Stimulated activated CD4-positive, alpha-beta T cell treated with anti-CD3 and anti-CD28 coated beads, TNF-alpha, amount 100 ng/mL, for 4 hours (primary cell): ENCODE measurements at places on chromosomes 13 and 19.

DNA sequence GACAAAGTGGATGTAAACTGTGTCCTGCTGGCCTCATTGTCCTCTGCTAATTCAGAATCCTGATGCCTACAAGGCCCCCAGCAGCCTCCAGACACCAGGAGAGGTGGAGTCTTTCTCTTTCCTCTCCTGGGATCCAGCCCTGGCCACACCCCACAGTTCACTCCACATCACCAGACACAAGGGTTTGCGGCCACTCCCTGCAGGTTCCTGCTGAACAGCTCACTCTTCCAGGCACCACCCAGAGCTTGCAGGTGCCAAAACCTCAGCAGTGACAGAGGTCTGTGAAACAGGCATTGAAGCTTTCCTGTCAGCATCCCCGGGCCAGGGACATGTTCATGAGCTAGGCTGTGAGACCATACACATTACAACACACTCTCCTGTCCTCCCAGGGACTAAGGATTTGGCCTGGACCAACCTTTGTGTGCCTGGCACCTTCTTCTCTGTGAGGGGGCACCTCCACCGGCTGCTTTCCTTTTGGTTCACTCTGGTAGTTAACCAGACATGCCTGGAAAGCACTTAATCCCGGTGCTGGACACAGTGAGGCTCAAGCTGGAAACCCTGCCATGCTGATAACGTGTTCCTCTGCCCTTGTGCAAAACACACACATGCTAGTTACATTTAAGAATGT lies 11.1 kb upstream of the ATP12A start:
- DNase-seq = no peak

GRCh38 chr19:1871140-1871597 lies 7.8 kb upstream of the KLF16 start:
- no peak for DNase-seq

DNA sequence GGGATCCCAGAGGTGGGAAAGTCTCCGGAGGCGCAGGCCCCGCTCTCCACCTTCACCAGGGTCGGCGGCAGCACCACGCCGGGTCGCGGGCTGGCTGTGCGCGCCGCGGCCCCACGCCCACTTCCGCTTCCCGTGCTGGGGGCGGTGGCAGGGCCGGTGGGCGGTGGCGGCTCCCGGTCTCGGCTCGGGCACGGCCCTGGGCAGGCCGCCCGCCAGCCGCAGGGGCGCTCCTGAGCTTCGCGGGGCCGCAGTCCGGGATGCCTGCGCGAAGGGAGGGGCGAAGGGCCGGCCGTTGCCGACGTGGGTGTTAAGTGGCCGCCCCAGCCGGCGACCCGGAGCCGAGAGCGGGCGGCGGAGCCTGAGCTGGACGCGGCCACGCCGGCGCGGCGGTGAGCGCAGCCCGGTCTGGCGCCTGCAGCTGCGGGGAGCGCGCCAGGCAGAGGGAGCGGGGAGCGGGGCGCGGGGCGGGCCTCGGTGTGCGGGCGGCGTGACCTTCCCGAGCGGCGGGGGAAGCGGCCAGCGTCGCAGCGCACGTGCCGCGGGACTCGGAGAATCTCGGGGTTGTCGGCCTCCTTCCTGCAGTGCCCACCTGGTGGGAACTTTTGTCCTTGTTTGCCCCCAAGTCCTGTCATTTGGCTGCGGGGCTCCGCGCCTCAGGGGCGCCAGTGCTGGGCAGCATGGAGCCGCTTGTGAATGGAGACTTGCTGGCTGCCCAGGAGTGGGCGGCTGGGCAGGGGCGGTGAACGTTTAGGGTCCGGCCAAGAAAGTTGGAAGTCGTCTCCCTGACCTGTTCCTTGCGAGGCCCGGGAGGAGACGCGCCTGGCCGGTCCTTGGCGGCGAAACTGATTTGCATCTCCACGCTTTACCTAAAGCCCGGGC lies at the start of gene SLC25A15:
Gene SLC25A15, plus strand, starts transcription at position 337 of the 879 bp plus-strand sequence. CDS start 3,616 bp downstream, outside the sequence.
- peak; percentile 50 for DNase-seq

- no peak for DNase-seq
Measured at GRCh38 chr13:21372530-21372929, 86.6 kb downstream of the ZDHHC20 start.

GRCh38 chr19:15577184-15577771 lies 37.7 kb upstream of the CYP4F8 start:
- DNase-seq = no peak
